Cardiac septum (tissue), 1 donor: ENCODE measurements at places on chromosomes 7 and 10.

- peak; percentile 89 for DNase-seq
Observed at GRCh38 chr7:74587435-74588126, 69.9 kb upstream of the GTF2I start.

DNA sequence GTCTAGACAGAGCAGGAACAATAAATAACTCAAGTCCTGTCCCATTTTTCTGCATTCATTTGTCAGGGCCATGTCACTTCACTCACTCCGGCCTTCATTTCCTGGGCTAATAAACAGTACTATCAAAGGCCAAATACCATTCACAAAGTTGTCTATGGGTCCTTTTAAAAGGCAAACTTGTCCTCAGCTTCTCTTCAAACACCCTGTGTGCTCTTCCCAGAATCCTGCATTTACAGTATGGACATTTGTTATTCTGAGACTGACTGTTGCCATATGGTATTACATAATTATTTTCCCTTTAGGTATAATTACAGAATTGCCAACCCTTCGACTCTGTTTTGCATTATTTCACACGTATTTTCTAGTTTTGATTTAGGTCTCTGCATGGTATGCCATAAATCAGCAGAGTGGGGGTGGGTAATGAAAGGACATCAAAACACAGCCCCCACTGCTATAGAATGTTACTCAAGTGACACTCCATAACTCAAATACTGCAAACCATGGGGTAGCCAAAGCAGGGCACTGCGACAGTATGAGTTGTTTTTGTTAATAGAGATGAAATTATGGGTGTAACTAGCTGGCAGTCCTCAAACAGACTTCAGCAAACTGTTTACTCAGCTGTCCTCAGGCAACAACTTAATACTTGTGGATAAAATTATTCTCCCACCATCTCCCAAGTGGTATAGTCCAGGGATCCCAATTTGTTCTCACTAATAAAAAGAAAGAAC, 183.7 kb downstream of the TRIL start:
- DNase-seq, result no peak

DNA sequence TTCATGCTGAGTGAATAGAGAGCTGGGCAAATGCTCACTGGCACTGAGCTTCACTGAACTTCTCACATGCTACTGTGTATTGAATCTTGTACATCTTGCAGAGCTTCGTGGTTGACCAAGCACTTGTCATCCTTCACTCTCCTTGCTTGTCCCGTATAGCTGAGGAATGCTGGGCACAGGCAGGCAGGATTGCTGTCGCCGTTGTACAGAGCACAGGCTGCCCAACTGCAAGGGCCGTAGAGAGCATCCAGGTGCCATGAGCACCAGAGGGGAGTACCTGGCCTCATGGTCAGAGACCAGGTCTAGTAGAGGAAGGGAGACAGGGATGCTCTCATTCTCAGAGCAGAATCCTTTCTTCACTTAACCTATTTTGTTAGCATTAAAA, 99.8 kb upstream of the RET start:
- DNase-seq, result peak; percentile 54

- DNase-seq, result no peak
Observed at GRCh38 chr10:3484306-3485056, 300.5 kb downstream of the KLF6 start.
